Effector memory CD8-positive, alpha-beta T cell (primary cell): ENCODE measurements at places on chromosomes 6 and 20.

DNA sequence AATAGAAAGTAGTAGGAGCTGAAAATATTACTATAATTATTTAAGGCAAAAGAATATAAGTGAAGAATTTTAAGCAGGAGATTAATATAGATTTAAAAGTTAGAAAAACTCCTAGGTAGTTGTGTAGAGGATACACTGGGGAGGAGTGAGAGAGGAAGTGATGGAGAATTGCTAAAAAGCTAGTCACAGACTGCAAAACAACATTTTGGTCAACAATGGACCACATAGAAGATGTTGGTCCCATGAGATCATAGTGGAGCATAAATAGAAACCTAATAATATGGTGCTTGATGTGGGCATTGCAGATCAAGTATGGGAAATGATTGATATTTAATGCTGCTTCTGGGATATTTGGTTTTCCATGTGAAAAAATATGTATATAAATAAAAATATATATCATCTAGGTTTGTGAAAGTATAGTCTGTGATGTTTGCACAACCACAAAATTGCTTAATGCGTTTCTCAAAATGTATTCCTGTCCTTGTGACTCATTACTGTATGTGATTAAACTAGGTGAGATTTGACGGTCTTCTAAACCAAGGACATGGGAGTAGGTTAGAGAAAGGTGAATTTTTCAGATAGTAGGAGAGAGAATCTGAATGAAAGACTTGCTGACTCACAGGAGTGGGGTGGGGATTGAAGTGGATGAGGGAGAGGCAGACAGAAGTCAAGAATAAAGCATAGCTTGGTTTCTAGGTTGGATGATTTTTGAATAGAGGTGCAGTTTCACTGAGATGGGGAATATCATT, 174.0 kb downstream of the BCKDHB start:
- DNase-seq = no peak

DNA sequence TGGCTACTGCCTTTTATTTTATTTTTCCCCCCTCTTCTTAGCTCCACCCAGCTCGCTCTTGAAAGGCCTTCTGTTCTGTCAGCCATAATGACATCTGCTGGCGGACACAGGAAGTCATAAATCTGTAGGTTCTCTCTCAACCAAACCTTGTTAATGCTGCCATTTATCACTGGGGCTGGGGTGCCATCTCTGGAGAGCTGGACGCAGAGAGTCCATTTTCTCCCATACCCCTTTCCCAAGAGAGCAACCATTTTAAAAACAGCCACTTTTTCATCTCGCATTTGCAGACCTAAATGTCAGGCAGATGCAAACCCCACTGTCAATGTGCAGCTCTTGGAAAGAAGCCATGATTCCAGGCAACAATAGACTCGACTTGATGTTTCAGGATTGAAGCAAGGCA, 13.0 kb upstream of the TSHZ2 start:
- no peak for DNase-seq

DNA sequence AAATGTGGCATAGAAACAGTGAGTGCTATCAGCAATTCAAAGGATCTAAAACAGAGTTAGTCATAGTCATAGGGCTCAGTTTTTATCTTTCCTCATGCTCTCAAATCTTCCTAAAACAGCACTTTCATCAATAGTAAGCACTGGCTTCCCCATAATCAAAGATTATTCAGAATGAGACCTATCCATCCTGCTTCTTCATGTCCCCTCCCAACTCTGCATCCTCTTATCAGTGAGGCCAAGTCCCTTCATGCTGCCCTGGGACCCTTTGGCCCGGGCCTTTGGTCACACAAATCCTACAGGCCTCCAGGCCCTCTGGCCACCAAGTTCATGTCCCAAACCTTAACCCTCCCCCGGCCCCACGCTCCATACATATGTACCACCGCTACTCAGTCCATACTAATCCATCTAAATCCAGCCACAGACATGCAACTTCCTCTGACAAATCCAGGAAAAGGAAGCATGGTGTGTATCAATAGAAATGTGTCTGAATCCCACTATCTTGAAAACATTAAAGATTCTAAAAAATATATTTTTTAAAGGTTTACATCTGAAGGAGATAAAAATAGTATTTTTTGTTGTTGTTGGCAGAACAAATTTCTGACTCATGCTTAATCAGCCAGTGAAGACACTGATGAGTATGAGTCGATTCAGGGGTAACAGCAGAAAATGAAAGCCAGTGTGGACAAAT, 143.5 kb downstream of the PDE7B start:
- no peak for DNase-seq

DNA sequence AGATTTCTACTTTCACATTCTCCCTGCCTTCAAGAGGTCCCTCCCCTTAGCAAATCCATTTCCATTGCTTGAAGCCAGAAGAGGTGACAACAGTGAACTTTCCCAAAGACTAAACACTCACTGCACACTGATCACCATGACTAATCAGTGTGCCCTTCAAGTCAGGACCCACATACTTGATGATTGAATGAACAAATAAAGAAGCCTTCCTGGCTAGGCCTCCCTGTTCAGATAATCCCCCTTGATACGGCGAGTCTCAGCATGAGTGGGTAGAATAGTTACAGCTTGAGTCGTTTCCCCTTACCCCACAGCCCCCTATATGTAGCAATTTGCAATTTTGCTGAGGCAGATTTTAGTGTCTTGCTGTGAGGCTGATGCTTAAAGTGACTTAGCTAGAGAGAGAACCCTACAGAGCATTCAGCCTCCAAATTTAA, 102.2 kb downstream of the UNC5CL start:
- no peak for DNase-seq

DNA sequence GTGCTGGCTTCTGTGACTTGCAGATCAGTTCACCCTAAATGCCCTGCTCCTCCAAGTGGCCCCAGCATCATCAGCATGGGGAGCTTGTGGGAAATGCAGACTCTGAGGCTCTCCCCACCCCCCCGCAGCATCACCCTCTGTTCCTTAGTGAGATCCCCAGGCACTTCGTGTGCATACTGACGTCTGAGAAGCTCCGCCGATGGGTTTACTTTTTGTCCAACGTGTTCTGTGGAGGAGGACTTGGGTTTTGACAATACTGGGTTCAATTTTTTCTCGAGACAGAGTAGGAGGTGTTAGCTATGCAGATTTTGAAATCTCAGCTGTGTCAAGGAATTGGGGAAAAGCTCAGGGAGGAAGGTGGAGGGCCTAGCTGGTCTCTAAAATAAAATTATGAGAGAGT, 38.3 kb upstream of the ZNF831 start:
- DNase-seq = no peak

DNA sequence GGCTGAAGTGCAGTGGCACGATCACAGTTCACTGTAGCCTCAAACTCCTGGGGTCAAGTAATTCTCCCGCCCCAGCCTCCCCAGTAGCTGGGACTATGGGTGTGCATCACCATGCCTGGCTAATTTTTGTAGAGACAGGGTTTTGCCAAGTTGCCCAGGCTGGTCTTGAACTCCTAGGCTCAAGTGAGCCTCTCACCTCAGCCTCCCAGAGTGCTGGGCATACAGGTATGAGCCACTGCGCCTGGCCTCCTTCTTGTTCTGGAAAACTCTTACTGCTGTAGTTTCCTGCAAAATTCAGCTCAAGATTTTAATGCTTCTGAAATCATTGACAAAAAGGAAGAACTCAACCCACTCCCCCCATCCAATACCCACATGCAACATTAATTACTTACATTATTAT, 21.9 kb upstream of the KCNG1 start:
- DNase-seq = no peak

GRCh38 chr6:8389036-8389818, 46.1 kb downstream of the SLC35B3 start:
- no peak for DNase-seq

DNA sequence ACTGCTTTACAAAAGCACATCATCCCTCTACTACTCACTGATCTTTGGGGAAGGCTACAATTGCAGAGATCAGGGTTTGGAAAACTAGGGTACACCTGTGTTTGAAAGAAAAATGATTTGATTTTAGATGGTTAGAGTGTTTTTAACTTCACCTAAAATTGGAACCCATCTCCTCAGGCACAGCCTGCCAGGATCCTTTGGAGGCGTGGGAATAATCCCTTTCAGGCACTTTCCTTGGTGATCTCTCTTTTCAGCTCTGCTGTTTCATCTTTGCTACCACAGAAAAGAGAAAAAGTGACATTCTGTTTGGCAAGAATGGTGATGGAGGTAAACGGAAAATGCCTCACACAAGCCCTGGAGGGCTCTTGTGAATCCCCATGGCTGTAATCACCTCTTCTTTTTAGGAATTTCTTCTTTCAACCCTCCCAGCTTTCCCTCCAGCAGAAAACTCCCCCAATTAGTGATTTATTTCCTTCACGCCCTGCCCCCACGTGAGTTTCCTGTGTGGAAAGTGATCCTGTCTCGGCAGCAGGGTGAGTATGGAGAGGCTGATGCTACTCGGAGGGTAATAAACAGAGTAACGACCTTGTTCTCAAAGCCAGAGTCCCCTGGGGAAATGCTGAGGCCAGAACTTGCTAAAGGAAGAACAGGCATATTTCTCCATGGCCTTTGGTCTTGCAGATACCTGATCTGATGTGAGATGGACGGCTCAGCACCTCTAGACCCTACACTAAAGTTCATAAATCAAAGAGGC, 9.2 kb downstream of the KCNG1 start:
- no peak for DNase-seq

DNA sequence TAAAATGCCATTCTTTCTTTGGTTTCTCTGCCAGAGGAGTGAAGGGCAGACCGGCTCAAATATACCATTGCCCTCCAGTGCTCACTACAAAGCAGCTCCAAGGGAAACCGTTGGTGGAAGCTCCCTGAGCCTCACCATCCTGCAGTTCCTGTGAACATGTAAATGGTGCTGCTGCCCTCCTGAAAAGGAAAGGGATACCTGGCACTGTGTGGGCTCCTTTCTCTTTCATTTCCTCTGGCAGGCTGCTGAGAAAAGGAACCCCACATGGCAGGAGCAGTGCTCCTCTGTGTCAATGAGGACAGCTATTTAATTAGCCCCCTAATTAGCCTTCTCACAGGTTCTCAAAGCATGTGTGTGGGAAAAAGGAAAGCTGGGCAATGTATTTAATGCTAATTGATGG, 142.5 kb downstream of the KLHL32 start:
- DNase-seq = no peak
